ENCODE measurements at places on chromosomes 13 and 19. TPM values are rescaled to one million over a fixed set of nuclear protein-coding genes. Genes with fewer than 3 reads are reported as not detected.

The CNN1 gene
- total RNA-seq: 2,936 TPM

GRCh38 chr13:107807306-107808073 lies 407.8 kb downstream of the LIG4 start:
- no peak for DNase-seq
- H3K27ac ChIP-seq: no peak overlapping the region
- H3K27me3 ChIP-seq: no peaks in the 10 kb centered on the region
- no peak overlapping the region for H3K4me3 ChIP-seq
- H3K4me1 ChIP-seq: no peaks in the 10 kb centered on the region

DNA sequence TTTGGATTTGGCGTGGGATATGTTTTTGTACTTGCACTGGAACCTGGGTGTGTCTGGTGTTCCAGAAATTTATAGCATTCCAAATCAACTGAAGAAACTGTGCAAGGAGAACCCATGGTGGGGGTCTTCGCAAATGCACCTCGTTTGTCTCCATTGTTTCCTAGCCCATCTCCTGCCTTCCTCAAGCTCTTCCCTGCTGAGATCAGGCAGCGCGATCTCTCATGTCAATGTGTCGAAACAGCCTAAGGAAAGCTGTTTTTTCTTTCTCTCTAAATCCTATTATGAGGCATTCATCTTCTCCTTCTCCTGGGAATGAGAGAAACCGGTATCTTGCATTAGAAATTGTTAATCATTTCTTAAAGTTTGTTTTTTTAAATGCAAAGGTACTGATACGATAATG lies 131.0 kb downstream of the KLF5 start:
- no peak for DNase-seq
- no peaks in the 10 kb centered on the region for H3K4me1 ChIP-seq
- no peaks in the 10 kb centered on the region for H3K27me3 ChIP-seq
- H3K27ac ChIP-seq: no peak overlapping the region
- H3K4me3 ChIP-seq: no peak overlapping the region
- H3K36me3 ChIP-seq: no peaks in the 10 kb centered on the region

The PRRG2 gene
- not detected for total RNA-seq

DNA sequence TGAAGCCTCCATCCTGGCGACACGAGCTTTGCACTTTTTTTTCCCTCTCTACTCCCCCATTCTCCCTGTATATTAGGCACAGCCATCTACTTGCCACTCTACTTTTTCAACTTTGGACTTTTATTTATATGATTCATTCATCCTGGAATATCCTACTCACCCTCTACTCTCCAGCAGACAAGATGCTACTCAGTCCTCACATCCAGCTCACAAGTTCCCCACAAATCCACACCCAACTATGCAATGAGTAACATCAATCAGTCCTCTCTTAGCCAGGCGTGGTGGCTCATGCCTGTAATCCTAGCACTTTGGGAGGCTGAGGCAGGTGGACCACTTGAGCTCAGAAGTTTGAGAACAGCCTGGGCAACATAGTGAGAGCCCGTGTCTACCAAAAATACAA lies 23.9 kb upstream of the URAD start:
- no peaks in the 10 kb centered on the region for H3K27me3 ChIP-seq
- no peak for DNase-seq
- H3K36me3 ChIP-seq: no peaks in the 10 kb centered on the region
- H3K27ac ChIP-seq: no peak overlapping the region

The GFY gene
- not detected for total RNA-seq

The RFPL4A gene
- total RNA-seq: not detected

The SULT2B1 gene
- total RNA-seq: 0.82 TPM

The PRR22 gene
- 0.71 TPM for total RNA-seq

DNA sequence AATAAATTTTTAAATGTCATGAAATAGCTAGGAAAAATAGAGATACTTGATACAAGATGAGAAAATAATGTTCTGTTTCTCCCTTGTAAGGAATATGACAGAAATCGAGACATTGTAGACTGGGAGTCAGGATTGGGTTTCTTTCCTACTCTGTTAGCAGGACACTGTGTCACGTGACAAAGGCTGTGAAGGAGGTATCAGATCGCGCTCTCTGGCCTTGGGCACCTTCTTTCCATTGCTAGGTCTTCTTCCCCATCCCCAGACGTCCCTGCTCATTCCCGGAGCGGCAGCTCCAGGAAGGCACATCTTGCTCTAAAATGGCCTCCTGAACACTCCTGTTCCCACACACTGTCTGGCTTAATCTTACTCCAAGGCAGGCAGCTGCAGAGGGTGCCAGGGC lies 133.4 kb downstream of the TM9SF2 start:
- H3K27me3 ChIP-seq: no peaks in the 10 kb centered on the region
- H3K4me1 ChIP-seq: peaks cover 10% of the 10 kb centered on the region
- H3K4me3 ChIP-seq: no peak overlapping the region
- H3K36me3 ChIP-seq: no peaks in the 10 kb centered on the region
- DNase-seq: no peak
- no peak overlapping the region for H3K27ac ChIP-seq

DNA sequence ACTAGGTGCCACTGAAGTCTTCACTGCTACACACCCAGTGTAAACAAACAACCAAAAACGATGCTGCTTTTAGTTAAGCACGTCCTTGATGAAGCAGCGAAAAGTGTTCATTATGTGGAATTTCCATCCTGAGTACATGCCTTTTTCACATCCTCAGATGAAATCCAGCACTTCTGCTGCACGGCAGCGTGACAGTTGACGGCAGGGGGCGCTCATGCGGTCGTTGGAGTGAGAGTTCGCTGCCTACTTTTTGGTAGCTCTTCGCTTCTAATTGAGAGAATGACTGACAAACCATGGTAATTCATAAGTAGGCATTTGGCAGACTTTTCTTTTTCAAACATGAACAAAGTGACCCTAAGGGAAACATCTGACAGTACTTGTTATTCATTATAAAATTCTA lies 1124.9 kb downstream of the EFNB2 start:
- no peaks in the 10 kb centered on the region for H3K4me1 ChIP-seq
- no peaks in the 10 kb centered on the region for H3K36me3 ChIP-seq
- H3K4me3 ChIP-seq: no peak overlapping the region
- no peak overlapping the region for H3K27ac ChIP-seq
- no peak for DNase-seq
- no peaks in the 10 kb centered on the region for H3K27me3 ChIP-seq

DNA sequence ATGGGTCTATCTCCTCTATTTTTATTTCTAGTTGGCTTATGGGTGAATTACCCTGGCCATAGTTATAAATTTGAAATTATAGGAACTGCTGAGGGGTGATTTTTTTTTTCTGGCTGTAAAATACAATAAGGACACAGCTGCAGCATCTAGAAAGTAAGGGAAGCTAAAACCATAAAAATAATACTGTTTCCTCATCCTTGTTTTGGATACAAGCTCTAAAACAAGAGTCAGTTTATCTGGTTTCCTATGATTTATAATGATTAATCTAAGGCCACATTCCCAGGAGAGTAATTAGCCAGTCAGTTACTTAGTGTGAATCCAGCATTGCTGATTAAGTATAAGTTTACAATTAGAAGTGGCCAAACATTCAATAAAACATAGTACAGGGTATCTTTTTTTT lies 219.1 kb upstream of the NBEA start:
- no peaks in the 10 kb centered on the region for H3K27me3 ChIP-seq
- H3K4me1 ChIP-seq: no peaks in the 10 kb centered on the region
- no peak overlapping the region for H3K4me3 ChIP-seq
- no peaks in the 10 kb centered on the region for H3K36me3 ChIP-seq
- DNase-seq: no peak

- H3K27me3 ChIP-seq: no peaks in the 10 kb centered on the region
- H3K4me3 ChIP-seq: no peak overlapping the region
- H3K36me3 ChIP-seq: no peaks in the 10 kb centered on the region
Observed at GRCh38 chr13:23609414-23609760, 39.2 kb downstream of the TNFRSF19 start.

The ZNF160 gene
- total RNA-seq: 31.7 TPM

The EMP3 gene
- total RNA-seq: 72.6 TPM

DNA sequence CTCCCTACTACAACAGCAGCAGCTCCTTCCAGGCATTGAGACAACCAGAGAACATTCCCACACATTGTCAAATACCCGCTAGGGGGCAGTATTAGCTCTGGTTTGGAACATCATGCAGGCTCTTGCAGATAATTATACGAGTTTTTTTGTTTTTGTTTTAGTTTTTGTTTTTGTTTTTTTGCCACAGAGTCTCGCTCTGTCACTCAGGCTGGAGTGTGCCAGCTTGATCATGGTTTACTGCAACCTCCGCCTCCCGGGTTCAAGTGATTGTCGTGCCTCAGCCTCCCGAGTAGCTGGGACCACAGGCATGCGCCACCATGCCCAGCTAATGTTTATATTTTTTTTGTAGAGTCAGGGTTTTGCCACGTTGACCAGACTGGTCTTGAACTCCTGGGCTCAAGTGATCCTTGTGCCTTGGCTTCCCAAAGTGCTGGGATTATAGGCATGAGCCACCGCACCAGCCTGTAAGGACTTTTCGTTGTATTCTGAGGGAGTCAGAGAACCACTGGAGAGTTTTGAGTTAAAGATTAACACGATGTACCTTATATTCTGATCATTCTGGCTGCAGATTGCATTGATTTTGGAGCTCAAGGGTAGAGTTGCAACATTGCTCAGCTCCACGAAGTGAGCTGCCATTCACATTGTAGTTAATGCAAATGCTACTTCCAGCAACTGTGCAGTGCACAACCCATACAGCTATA lies 41.7 kb upstream of the CEACAM20 start:
- no peaks in the 10 kb centered on the region for H3K27me3 ChIP-seq
- H3K27ac ChIP-seq: no peak overlapping the region
- no peaks in the 10 kb centered on the region for H3K4me1 ChIP-seq
- no peaks in the 10 kb centered on the region for H3K36me3 ChIP-seq

DNA sequence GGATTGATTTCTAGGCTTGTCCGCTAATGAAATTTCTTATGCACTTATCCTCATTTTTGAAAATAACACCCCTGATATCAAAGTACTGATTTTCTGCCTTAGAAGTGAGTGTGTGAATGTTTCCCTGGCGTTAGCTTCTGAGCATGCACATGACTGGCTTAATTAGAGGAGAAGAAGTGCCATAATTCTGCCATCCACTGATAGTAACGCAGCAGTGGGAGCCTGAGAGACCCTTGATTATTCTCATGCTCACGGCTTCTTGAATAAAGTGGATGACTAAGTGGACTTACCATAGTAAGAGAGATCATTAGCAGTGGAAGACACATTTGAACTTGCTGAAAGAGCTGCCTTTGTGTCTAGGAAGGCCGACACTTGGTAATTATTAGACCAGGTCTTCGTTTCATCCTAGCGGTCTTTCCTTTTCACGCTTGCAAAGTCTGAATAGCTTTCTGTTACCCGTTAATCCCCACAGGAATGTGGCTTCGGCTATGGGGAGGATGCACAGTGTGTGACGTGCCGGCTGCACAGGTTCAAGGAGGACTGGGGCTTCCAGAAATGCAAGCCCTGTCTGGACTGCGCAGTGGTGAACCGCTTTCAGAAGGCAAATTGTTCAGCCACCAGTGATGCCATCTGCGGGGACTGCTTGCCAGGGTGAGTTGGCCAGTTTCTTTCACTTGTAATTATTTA lies 45.3 kb downstream of the TNFRSF19 start:
- peaks cover 12% of the 10 kb centered on the region for H3K4me1 ChIP-seq
- H3K4me3 ChIP-seq: no peak overlapping the region
- H3K27me3 ChIP-seq: no peaks in the 10 kb centered on the region
- no peak for DNase-seq

All from sigmoid colon (tissue), 7 donors.